Hematopoietic multipotent progenitor cell treated with erythropoietin and hydrocortisone succinate and interleukin-3 and kit ligand, for 8 days (in vitro differentiated cells): ENCODE measurements at places on chromosomes 2 and 18.

- DNase-seq, result no peak
Observed at GRCh38 chr2:196479350-196479749, 160.2 kb upstream of the CCDC150 start.

DNA sequence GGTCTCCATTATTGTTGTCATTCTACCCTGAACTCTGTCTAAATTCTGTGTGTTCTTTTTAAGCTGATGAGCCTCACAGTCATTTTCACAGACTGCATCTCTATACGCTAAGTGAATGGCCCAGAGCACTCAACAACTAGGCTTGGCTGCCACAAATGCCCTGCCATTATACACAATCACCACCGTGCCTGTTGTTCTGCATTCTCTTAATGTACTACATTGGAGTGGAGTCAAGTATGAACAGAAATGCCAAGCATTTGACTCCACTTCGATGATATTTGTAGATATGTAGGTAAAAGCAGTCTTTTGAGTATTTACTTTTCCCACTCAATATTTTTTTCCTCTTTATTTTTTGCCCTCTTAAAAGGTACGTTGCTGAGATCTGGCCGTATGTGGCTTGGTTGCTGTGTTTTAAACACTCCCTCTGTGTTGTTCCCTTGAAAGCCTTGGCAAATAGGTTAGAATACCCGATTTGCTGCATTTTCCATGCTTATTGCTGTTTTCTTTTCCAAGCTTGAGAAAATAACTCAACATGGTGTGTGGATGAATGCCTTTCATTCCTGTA, 36.2 kb upstream of the TMEFF2 start:
- no peak for DNase-seq

- no peak for DNase-seq
Observed at GRCh38 chr2:64866797-64867196, 122.4 kb upstream of the SLC1A4 start.

DNA sequence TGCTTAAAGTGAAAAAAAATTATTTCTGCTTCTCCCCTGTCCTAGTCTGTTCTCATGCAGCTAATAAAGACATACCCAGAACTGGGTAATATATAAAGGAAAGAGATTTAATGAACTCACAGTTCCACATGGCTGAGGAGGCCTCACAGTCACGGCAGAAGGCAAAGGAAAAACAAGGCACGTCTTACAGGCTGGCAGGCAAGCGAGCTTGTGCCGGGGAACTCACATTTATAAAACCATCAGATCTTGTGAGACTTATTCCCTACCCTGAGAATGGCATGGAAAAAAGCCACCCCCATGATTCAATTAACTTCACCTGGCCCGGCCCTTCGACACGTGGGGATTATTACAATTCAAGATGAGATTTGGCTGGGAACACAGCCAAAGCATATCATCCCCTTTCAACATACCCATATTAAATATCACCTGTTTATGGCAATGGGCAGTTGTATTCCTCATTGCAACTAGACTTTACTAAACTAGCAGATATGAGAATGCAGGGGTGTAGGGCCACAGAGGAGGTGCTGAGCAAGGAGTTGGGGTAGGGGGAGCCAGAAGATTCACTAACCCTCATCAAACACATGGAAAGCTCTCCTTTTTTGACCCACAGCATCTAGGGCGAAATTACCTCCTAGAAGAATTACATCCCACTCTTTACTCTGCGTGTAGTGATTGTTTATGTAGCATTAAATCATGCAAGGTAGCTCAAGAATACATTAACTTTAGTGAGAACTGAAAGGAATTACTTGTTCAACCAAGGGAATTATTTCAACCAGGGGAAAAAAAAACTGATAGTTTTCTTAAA, 183.3 kb upstream of the DOK6 start:
- no peak for DNase-seq

DNA sequence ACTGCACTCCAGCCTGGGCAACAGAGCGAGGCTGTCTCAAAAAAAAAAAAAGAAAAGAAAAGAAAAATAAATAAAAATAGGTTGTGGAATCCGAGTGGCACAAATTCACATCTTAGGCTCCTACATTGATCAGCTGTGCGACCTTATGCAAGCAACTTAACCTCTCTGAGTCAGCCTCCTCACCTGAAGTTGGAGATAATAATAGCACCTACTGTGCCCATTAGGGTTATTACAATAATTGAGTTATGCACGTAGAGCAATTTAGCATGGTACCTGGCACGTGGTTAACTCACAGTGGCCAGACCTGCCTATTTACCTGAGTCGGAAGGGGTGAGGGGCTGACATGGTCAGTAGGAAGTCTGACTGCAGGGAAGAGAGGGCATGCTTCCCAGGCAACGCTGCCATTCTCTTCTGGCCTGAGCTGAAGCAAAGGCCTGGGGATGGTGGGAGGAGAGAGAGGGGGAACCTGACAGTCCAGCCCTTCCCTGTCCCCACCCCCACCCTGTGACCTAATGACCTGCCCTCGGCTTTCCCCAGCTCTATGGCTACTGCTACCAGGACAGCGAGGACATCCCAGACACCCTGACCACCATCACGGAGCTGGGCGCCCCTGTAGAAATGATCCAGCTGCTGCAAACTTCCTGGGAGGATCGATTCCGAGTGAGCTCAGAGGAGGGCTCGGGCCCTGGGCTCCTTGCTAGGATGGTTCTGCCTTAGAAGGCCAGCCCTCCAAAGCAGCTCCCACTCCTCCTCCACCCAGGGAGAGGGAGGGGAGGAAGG, 5.1 kb downstream of the PKDCC start:
- DNase-seq, result no peak

DNA sequence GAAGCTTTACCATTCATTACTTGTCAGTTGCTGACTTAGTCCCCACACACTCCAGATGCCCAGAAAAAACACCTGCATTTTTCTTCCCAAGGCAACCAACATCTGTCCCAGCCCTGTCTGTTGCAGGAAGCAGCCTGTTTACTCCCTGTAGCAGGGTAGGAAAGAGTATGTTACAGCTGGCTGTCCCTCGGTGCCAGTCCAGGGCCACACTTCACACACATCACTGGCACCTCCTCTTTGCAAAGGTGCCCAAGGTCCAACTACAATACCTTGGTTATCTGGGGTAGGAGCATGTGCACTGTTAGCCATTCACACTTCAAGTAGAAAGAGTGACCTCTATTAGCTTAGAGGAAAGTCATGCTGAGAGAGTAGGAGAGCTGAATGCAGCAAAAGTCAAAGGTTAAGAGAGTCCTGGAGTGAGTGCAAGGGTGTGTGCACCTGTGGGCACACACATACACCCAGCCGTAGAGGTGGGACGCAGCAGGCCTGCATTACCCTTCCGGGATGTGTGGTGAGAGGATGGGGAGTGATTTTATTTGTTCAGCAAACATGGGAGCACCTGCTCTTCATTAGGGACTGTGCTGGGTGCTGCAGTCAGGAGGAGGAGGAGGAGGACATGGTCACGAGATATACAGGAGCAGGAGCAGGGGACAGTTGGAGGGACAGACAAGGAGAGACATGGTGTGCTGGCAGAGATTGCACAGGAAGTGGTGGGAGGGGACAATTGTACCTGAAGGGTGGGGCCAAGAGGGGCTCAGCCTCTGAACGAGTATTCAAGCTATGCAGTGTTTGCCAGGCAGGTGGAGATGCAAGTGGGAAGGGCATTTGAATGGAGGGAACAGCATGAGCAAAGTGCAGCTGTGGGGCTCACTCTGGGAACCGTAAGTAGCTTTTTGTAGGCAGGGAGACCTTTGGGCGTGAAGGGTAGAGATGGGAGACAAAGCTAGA, 69.8 kb downstream of the TSN start:
- DNase-seq, result no peak

DNA sequence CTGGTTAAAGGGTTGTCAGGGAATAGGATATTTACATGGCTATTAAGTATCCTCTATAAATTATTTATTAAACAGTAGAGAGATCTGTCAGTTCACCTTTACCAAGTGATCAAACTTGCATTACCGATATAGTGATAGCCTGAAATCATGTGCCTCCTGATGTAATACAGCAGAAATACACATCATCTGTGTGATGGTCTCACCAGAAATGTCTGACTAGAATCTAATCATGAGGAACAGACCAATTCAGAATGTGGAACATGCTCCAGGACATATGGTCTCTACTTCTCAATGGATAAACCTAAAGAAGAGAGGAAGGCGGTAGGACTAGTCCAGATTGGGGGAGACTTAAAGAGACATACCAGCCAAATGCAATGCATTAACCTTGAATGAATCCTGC, 6.2 kb downstream of the VPS54 start:
- no peak for DNase-seq

DNA sequence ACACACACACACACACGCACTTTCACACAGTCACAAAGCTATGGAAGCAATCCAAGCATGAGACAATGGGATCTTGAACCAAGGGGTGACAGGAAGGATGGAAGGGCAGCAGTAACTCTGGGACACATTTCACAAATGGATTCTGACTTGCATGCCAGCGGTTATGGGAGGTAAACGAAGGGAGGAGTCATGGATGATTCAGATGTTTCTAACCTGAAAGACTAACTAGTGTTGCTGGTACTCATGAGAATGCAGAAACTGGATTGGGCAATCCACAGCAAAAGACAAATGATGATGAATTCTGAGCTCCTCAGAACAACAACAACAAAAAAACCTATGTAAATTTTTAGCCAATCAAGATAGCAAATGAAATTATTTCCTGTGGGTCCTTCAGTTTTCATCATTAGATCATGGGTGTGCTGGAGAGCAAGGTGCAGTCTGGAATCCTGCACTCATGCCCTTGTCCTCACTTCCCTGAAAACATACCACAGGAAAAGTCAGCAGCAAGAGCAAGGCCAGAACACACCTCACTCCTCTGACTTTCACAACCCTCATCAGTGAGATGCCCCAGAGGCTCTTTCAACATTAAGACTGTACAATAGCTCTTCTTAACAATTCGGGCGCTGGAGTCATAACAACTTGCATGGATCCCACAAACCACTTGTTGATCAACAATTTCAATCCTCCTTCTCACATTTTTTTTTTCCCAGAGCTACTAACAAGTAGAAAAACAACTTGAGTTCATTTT, 32.6 kb downstream of the ABCA12 start:
- no peak for DNase-seq

GRCh38 chr2:207224381-207224780, 58.6 kb upstream of the KLF7 start:
- no peak for DNase-seq

GRCh38 chr2:81513328-81513727, 1208.8 kb upstream of the LRRTM1 start:
- no peak for DNase-seq

GRCh38 chr2:8317418-8317817, 364.4 kb upstream of the ID2 start:
- DNase-seq, result no peak

DNA sequence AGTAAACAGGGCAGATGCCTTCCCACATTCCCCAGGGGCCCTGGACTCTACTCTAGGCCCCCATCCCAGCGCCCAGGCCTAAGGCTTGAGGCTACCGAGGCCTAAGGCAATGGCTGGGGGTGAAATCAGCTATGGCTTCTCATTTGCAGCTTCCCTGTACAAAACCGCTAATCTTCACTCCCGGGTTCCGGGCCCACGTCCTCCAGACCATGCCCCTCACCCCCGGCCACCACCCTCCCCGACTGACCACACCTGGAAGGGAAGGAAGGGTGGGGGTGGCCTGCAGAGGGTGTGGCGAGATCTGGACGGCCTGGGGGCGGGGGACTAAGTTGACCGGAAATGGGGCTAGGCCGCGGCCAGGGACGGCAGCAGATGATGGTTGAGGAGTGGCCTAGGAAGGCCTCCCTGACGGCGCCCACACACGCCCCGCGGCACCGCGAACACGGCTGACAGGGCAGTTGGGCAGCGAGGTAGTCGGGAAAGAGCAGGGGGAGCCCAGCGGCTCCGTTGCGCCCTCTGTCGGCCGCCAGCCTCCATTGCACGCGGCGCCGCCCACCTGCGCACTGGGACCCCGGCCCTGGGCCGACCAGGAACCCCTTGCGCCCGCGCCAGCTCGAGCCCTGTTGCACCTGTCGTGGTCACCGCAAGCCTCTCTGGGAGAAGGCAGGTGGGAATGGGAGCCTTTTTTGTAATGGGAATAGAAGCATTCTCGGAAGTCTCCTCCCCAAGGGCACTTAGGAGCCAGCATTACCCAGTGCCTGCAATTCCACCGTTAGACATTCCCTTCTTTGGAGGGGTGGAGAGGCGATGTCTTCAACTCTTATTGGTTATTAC, 117.1 kb upstream of the STPG4 start:
- DNase-seq, result peak; percentile 44

DNA sequence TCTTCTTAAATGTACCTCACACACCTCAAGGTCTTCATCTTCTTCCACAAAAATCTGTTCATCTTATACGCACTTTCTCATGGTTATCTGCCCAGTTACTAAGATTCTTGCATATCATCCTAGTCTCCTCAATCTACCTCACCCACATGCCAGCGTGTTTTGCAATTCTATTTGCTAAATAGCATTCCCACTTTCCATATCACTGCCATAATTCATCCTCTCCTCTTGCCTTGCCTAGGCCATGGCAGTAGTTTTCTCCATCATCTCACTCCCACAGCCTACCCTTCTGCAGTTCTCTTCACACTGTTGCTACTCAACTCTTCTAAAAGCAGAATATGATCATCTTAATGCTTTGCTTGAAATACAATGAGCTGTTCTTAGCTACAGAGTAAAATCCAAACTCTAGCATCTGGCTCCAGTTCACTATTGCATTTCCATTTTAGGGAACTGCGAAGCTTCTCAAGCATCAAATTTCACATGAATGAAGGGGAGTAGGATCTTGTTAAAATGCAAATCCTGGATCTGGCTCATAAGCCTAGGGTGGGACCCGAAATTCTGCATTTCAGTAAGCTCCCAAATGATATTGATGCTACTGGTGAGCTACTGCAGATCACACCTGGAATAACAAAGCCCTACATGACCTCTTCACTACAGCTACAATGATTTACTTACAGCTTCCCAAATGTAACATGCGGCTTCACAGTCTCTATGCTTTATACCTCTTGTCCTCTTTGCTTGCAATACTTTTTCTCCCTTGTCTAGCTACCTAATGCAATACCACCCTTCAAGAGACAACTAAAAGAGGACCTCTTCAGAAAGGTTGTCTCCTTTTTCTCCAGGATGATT, 293.9 kb downstream of the SATB2 start:
- no peak for DNase-seq

GRCh38 chr2:220241423-220241822, 614.0 kb downstream of the SLC4A3 start:
- DNase-seq, result no peak

- no peak for DNase-seq
Observed at GRCh38 chr2:86050301-86050700, 55.4 kb downstream of the POLR1A start.

- no peak for DNase-seq
Observed at GRCh38 chr2:148548716-148549400, 95.7 kb upstream of the EPC2 start.
